ENCODE measurements at places on chromosomes 1 and 21.

GRCh38 chr1:21742578-21742977, 40.4 kb downstream of the USP48 start:
- DNase-seq: no peak

DNA sequence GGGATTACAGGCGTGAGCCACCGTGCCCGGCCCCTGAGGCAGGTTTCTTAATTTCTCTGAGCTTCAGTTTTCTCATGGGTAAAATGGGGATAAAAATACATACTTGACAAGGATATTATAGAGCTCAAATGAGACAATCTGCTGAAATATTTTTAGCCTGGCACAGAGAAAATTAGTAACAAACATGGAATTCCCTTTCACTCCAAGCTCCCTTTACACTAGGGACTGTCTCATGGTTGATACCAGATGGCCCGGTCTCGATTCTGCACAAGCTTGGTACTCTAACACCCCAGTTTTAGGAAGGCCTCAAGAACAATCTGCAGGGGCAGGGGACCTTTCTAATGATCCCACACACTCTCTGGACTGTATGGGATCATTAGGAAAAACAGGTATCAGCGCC, 671.7 kb downstream of the SMYD3 start:
- no peak for DNase-seq

GRCh38 chr1:93244298-93245069, 64.0 kb downstream of the CCDC18 start:
- no peak for DNase-seq

DNA sequence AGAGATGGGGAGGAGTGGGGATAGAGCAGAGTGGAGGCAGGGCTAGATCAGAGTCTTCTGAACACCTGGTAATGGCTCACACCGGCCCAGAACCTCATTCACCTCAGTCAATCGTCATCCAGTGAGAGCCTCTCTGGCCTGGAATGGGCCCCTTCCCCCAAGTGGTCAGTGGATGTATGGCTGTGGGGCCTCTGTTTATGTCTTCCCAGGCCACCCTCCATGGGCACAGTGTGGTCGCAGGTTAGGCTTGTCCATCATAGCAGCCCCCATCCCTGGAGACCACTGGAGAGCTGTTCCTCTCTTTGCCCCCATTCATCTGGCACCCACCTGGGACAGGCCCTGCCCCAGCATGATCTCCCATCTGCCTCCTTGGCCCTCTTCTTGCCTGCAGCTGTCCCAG, 29.6 kb upstream of the TENT5C start:
- no peak for DNase-seq

DNA sequence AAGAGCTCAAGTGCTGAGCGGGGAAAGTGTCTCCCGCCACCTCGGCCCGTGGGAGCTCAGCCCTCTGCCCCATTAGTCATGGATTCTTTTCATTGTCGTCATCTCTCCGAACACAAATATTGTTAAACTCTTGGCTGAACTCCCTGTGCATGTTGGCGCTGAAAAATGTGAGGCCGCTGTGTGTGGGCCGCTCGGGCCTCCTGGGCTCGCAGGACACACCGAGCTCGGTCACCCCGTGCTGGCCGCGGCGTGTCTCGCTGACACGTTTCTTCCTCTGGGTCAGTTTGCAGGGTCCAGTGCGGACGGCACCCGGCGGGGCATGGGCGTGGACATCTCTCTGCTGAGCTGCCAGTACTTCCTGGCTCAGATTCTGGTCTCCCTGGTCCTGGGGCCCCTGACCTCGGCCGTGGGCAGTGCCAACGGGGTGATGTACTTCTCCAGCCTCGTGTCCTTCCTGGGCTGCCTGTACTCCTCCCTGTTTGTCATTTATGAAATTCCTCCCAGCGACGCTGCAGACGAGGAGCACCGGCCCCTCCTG, 25.6 kb downstream of the SLC45A1 start:
- no peak for DNase-seq

GRCh38 chr1:174913225-174913903, 86.4 kb upstream of the CACYBP start:
- no peak for DNase-seq

DNA sequence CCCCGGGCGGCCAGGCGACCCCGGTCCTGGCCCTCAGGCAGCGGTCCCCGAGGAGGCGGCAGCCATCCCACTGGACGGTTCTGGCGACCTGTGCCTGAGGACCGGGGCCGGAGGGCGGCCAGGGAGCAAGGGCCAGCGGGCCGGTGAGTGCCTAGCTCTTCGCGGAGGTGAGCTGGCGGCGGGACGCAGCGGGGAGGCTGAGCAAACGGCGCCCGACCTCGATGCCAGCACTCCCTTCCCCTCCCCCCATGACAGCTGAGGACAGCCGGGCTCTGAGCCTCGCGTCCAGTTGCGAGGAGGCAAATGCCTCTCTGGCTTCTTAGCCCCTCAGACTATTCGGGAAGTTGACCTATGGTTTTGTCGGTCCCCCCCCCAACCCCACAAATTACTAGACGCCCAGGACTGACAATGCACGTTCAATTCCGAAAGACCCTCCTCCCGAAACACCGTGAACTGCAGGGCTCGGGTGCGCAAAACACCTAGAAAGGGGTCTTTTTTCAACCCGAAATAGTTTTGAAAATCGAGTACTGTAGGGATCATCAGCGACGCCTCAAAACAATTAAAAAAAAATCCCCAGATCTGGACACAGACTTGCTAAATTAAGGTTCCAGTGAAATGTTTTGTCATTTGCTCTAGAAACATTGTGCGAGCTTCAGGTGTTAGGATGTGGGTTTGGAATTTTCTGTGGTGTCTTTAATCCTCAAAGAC, 8.3 kb downstream of the CDKN2C start:
- peak; percentile 7 for DNase-seq

DNA sequence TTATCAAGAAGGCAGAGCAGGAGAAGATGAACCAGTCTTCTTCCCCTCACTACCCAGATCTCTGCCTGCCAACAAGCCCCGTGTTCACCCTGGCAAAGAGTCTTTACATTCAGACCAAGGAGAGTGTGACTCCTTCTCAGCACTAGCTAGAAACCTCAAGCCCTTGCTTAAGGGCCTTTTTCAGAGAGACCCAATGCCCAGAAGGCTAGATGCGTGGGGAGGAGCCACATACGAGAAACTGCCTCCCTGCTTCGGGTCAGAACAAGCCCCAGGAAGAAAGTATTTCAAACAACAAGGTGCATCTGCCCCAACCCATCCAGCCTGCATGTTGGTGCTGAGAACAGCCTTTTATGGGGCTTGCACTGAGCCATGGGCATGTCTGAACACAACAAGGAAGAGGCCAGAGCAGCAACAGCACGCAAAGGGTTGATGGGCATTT, 152.7 kb upstream of the CAMK1G start:
- no peak for DNase-seq

GRCh38 chr1:167752219-167752985, 30.6 kb downstream of the MPZL1 start:
- no peak for DNase-seq

DNA sequence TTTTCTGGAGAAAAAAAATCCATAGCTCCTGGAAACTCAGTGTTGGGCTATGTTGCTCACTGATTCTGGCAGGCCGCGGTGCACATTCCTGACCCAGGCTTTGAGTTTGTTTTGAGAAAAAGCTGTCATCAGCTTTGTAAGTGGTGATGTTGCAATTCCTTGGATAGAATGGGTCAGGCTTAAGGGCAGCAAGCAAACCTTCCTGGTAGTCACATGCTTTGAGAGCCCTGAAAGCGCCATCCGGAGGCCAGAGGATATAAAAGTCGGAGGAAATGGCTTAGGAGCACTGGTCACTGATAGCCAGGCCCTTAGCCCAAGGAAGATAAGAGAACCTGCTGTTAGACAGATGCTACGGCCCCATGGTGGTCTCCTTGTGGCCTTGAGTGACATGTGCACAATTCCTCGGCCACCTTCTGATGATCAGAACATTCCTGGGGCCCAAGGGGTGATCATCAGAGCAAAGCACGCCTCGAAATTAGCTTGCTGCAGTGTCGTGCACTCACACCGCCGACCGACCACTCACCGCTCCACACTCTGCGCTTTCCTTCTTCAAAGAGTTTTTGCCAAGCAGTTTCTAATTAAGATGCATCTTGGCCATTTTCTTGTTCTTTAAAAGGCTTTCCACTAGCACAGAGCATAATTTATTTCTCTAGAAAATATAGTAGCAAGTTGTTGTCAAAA, 78.6 kb downstream of the MAN1C1 start:
- no peak for DNase-seq

DNA sequence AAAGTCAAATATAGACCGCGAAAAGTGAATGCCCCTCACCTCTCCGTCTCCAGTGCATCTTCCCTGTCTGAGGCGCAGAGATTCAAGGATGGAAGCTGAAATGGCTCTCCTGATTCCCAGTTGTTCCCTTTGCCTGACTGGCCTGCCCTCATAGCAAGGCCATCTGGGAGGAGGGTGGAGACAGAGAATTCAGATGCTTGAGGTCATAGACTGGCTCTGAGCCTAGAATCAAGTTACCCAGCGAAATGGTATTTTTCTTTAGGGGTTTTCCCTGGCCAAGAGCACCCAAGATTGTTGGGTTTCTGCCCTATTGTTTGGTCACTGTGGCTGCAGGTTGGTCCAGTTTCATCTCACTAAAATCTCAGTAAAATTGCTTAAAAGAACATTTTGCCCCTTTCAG, 7.2 kb downstream of the METTL13 start:
- no peak for DNase-seq

DNA sequence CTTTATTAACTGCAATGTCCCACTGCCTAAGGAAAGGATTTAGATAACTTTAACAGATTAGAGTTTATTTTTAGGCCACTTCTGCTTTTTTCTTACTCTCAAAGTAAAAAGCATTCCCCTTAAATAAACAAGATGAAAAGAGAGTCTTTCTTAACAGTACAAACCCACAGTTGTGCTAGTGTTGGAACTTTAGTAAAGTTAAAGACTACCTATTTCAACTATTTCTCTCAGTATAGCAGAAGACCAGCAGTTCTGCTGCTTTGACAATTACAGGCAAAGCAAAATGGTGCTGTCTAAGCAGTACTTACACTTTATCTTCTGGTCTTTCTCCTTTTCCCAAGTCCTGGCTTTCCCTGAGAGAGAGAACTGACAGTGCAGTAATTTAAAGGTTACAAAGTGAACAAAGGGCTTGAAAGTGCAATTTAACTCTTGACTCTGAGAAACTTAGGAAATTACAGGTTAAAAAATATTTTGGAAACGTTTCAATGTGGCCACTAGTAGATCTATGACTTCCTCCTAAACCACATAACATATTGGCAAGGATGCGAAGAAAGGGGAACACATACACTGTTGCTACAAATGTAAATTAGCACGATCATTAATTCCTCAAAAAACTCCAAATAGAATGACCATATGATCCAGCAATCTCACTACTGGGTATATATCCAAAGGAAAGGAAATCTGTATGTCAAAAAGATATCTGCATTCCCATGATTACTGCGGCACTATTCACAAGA, 135.4 kb upstream of the POGK start:
- no peak for DNase-seq

Measured in effector memory CD8-positive, alpha-beta T cell (primary cell).